ENCODE measurements at places on chromosomes 11 and 22. TPM values are rescaled to one million over a fixed set of nuclear protein-coding genes. Genes with fewer than 3 reads are reported as not detected.

C11orf65 gene
- 0.30 TPM for total RNA-seq

CDON gene
- total RNA-seq: 1.9 TPM

RDX gene
- total RNA-seq: 88.4 TPM

CASP12 gene
- not detected for total RNA-seq

DYNC2H1 gene
- total RNA-seq: 0.64 TPM

OR52E8 gene
- not detected for total RNA-seq

PTS gene
- 34.4 TPM for total RNA-seq

RFPL3 gene
- not detected for total RNA-seq

PATE1 gene
- total RNA-seq: not detected

GRCh38 chr11:118845369-118845768 lies 38.3 kb upstream of the CXCR5 start:
- peaks cover 1% of the 10 kb centered on the region for H3K36me3 ChIP-seq
- DNase-seq: peak; percentile 61

- H3K36me3 ChIP-seq: no peaks in the 10 kb centered on the region
- H3K27ac ChIP-seq: no peak overlapping the region
- no peaks in the 10 kb centered on the region for H3K4me1 ChIP-seq
- H3K27me3 ChIP-seq: peaks cover 28% of the 10 kb centered on the region
- no peak for DNase-seq
These were observed 24.9 kb downstream of the EIF3F start for GRCh38 chr11:8011981-8012444.

DNA sequence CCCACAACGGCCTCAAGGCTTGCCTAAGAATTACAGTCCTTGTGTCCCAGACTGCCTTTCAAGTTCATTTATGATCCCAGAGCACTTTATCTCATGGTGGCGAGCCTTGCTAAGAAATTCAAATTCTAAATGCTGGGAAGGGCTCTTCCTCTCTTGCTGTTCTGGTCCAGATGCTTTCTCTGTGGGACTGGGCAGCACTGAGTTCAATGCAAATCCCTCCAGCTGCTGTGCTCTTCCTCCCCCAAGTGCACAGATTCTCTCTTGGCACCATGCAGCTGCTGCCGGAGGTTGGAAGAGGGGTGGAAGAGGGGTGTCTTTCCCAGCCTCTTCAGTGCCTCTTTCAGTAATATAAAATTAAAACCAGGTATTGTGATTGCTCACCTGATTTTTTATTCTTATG lies 828.0 kb downstream of the DLG2 start:
- H3K36me3 ChIP-seq: no peaks in the 10 kb centered on the region
- no peaks in the 10 kb centered on the region for H3K27me3 ChIP-seq
- H3K4me3 ChIP-seq: no peak overlapping the region
- no peaks in the 10 kb centered on the region for H3K4me1 ChIP-seq

DNA sequence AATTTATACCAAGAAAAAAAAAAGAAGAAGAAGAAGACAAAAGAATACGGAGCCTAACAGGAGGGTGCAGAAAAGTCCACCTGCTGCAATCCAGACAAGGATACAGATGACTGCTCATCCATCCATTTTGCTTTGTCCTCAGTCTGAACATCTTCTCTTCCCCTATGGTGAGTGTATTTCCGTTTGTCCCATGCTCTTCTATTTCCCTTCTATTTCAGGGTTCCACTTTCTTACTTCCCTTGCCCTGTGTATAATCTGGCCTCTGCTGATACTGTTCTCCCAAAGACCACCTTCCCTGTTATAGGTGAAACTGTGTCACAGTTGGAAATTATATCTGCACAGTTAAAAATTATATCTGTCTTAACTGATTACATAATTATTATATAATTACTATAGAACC lies 48.7 kb upstream of the USP47 start:
- H3K4me1 ChIP-seq: no peaks in the 10 kb centered on the region
- no peak overlapping the region for H3K4me3 ChIP-seq
- no peaks in the 10 kb centered on the region for H3K36me3 ChIP-seq
- no peak for DNase-seq

GRCh38 chr22:22687638-22688500 lies 43.5 kb downstream of the GGTLC2 start:
- H3K27me3 ChIP-seq: no peaks in the 10 kb centered on the region
- H3K4me1 ChIP-seq: no peaks in the 10 kb centered on the region
- no peak overlapping the region for H3K4me3 ChIP-seq
- H3K27ac ChIP-seq: no peak overlapping the region
- no peaks in the 10 kb centered on the region for H3K36me3 ChIP-seq

GRCh38 chr11:120129570-120129969 lies 8.3 kb downstream of the TRIM29 start:
- H3K27me3 ChIP-seq: no peaks in the 10 kb centered on the region
- H3K27ac ChIP-seq: no peak overlapping the region
- H3K4me1 ChIP-seq: no peaks in the 10 kb centered on the region
- no peak overlapping the region for H3K4me3 ChIP-seq

GRCh38 chr11:126477535-126478305 lies 122.2 kb downstream of the ST3GAL4 start:
- H3K27ac ChIP-seq: peak overlapping the region; percentile 81
- H3K4me3 ChIP-seq: peak overlapping the region; percentile 15
- no peaks in the 10 kb centered on the region for H3K36me3 ChIP-seq
- H3K4me1 ChIP-seq: peaks cover 16% of the 10 kb centered on the region

DNA sequence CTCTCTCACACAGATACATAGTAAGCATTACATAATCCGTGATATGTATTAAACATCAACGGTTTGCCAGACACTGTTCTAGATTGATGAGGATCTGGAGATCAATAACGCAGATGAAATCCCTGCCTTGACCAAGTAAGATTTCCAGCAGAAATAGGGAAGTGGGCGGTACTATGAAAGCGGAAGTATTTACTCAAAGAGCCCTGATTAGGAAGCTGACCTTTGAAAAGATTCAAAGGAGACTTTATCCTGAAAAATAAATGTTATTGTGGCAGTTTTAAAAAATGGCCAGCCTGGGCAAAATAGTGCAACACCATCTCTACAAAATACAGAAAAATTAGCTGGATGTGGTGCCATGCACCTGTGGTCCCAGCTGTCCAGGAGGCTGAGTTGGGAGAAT lies 26.8 kb downstream of the GAB2 start:
- H3K36me3 ChIP-seq: peaks cover 39% of the 10 kb centered on the region
- no peak overlapping the region for H3K27ac ChIP-seq
- H3K4me1 ChIP-seq: peaks cover 26% of the 10 kb centered on the region
- no peak overlapping the region for H3K4me3 ChIP-seq

- no peak for DNase-seq
- H3K4me3 ChIP-seq: no peak overlapping the region
- H3K27ac ChIP-seq: no peak overlapping the region
- peaks cover 41% of the 10 kb centered on the region for H3K36me3 ChIP-seq
- H3K27me3 ChIP-seq: no peaks in the 10 kb centered on the region
- peaks cover 11% of the 10 kb centered on the region for H3K4me1 ChIP-seq
These were observed 9.9 kb downstream of the HPS5 start for GRCh38 chr11:18312012-18312411.

GRCh38 chr11:102552447-102553194 lies 22.1 kb upstream of the MMP7 start:
- DNase-seq: no peak
- H3K27ac ChIP-seq: no peak overlapping the region
- no peaks in the 10 kb centered on the region for H3K4me1 ChIP-seq
- H3K27me3 ChIP-seq: peaks cover 9% of the 10 kb centered on the region
- H3K4me3 ChIP-seq: no peak overlapping the region
